Activated CD4-positive, alpha-beta T cell treated with anti-CD3 and anti-CD28 coated beads, Interleukin-2, Interleukin-6, amounts not matched to agents 100 ng/mL and 50 ng/mL, durations not matched to agents 16 hours and 8 hours (primary cell): ENCODE measurements at places on chromosomes 6 and 20.

GRCh38 chr6:11710311-11710761 is 68.3 kb downstream of the ADTRP start:
- DNase-seq, result peak; percentile 68

DNA sequence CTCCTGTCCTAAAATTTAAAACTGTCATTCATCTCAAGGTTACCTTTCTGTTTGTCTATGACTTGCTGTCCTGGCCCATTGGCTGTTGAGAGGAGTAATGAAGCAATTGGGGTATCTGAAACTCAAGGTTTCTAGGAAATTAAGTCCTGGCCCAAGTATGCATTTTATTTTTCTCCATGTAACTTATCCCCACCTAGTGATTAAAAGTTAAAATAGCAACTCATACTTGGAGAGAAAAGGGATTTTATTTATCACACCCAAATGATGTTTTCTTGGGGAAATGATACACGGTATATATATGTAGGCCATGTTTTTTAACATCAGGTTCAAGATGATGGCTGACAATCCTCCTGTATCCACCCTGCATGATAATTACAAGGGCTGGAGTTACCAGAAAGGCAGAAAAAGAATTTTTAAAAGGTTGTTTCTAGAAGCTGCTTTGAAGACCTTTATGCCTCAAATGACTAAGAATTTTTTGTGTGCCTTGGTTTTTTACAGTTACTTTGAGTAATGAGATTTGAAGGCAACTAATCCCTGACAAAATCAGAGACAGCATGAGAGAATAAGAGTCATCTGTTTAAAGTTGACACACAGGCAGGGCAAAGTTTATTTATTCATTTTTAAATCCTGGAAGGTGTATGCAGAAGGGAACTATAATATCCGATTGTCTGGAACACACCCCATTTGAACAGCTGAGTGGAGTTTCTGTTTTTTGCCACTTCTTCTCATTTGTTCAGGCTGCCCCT is 28.9 kb upstream of the C6orf58 start:
- DNase-seq, result no peak

DNA sequence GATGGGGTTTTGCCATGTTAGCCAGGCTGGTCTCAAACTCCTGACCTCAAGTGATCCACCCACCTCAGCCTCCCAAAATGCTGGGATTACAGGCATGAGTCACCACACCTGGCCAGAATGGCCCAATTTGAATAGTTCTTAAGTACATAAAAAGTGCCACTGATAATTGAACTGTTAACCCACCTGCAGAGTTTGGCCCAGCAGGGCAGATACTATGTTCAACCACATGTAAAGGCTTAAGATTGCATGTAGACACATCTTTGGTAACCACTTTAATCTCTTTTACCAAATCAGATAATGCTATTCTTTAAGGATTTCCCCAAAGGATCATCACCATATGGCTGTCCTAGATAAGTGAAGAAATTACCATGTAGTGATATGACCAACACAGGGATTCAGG is 21.3 kb upstream of the SGK1 start:
- DNase-seq, result no peak

DNA sequence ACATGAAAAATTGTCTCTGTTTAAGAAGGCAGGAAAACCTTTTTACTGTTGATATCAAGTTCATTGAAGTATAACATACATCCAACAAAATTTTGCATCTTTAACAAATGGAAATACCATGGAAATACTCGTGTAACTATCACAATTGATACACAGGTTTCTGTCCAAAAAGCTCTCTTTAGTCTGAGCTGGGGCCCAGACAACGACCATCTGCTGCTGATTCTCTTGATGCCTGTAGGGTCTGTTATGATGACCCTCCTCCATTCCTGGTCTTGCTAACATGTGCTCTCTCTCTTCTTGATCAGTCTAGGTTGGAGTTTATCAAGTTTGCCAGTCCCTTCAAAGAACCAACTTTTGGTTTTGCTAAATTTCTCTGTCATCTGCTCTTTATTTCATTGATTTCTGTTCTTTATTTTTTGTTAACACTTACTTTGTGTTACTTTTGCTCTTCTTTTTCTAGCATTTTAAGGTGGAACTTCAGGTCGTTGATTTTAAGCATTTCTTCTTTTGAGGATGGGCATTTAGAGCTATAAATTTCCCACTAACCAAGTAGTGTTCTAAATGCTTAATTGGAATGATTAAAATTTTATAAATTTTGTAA is 116.8 kb downstream of the PSMB1 start:
- DNase-seq, result no peak

GRCh38 chr6:111114087-111114443 is 26.8 kb downstream of the SLC16A10 start:
- no peak for DNase-seq

DNA sequence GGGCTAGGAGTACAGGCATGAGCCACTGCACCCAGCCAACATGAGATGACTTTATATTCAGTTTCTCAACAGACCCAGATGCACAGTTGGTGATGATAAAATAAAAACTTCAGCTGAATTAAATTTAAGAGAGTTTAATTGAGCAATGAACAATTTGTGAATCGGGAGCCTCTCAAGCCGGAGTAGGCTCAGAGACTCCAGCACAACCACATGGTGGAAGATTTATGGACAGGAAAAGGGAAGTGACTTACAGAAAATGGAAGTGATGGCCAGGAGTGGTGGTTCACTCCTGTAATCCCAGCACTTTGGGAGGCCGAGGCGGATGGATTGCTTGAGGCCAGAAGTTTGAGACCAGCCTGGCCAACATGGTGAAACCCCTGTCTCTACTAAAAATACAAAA is 10.4 kb upstream of the BCAS4 start:
- DNase-seq, result no peak

GRCh38 chr6:150072201-150072600 is 3.3 kb upstream of the ULBP3 start:
- peak; percentile 67 for DNase-seq

DNA sequence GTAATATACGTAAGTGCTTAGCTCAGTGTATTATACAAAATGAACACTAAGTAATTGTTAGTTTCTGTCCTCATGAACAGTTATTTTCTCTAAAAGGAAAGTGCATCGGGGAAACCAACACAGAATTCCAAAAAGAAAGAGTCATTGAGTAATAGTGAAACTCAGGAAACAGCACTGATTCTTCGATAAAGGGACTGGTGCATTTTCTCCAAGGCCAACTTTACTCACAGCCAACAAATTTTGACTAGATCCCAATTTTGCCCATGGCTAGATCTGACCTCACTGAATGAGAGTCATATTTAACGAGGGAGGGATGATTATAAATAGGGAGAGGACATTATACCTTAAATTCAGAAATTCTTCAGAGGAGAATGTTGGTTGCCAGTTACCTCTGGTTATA is 390.9 kb upstream of the NRSN1 start:
- no peak for DNase-seq

GRCh38 chr20:56513161-56514150 is 11.1 kb upstream of the FAM209A start:
- DNase-seq, result no peak

GRCh38 chr6:61886608-61887259 is 399.3 kb downstream of the KHDRBS2 start:
- no peak for DNase-seq

DNA sequence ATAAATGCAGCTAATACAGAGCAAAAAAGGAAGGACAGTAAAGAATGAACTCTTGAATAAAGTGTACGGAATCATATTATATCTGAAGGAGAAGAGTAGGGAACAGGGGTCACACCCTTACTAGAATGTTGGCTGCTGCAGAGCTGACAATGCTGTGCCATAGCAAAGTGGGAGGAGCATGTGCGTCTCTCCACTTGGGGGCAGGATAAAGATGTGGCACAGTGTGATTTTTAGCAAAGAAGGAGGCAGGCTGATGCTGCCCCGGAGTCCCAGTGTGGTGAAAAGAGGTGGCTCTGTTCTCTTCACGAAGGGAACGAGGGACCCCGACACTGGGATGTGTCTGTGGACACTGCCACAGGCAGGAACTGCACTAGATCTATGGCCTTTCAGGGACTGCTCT is 67.5 kb downstream of the INSM1 start:
- no peak for DNase-seq

- no peak for DNase-seq
These were observed 199.0 kb upstream of the HSF2 start for GRCh38 chr6:122200440-122200839.

DNA sequence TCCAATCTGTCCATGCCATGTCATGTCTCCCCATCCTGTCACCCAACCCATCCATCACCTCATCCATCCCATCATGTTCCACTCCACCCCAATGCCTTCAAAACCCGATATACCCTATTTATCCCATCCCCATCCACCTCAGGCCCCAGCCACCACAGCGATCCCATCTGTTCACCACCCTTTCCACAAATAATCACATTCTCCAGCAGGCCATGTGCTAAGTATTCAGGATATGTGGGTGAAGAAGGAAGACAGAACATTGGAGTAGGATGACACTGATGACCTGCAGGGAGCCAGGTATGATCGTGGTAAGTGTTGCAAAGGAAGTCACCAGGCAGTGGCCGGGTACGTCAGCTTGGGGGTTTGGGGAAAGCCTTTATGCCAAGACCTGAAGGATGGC is 48.8 kb downstream of the NPEPL1 start:
- no peak for DNase-seq

- DNase-seq, result no peak
These were observed 39.3 kb upstream of the DUSP22 start for GRCh38 chr6:252775-253535.

- DNase-seq, result no peak
These were observed 3.2 kb downstream of the GNAS start for GRCh38 chr20:58855506-58856389.

DNA sequence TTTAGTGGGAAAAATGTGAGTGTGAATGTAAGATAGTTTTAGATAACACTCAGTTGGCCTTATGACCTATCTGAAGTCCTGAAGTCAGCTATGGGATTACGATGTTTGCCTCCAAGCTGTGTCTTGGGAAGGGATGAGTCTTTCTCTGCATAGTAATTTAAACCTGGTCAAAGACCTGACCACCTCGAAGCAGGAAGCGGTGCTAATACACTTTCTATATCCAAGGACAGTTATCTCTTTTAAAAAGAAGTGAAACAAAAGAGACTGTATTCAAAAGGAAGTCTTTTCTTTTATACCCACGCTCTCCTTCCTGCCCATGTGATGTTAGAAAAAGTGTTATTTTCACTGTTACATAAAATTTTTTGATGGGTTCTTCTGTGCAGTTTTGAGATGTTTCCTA is 94.9 kb downstream of the JARID2 start:
- DNase-seq, result no peak

DNA sequence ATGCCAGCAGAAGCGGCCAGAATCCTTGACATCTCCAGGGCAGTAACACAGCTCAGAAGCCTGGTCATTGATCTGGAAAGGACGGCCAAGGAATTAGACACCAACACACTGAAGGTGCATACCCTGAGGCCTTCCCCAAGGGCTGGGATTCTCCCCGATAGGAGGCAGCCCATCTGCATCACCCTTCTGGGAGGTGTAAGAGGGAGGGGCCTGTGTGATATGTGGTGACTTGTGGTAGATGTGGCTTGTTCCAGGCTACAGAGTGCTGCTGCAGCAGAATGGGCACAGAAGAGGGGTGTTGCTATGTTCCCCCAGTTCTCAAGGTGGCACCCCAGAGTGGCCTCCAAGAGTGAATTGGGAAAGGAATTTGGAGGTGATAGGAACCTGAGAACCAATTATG is 11.2 kb downstream of the TRIM40 start:
- DNase-seq, result no peak

GRCh38 chr6:103047567-103047966 is 1654.1 kb downstream of the GRIK2 start:
- DNase-seq, result no peak

DNA sequence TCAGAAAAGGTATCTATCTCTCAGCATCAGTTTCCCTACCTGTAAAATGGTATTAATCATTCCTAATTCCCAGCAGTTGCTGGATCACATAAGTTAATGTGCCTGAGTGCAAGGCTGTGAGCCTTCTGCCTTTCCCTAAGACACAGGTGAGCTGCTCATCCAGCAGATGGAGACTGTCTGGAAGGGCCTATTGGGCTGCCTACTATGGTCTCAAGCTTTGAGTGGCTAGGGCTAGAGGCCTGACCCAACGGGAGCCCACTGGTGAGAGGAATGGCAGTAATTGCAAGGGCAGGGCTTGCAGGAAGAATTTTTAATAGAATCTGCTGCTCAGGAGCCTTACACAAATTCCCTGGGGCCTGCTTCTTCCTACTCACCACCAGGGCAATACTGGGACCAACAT is 4.3 kb downstream of the KHDC1 start:
- DNase-seq, result no peak

DNA sequence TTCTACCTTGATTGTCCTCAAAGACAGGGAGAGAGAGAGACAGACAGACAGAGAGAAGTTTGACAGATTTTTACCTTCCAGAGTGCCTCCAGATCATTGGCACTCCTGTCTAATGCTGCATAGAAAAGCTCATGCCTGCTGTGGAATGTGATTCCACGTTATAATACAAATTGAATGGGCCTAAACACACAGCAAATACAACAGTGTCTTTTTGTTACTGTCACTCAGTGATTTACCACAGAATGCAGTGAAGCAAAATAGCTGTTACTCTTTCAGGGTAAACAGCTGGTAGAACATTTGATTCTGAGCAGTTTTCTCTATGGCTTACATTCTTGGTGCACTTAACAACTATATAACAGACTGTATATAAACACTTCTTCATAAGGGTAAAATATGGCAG is 558.7 kb downstream of the LMBRD1 start:
- no peak for DNase-seq

- no peak for DNase-seq
These were observed 53.6 kb upstream of the BLCAP start for GRCh38 chr20:37581246-37581645.

DNA sequence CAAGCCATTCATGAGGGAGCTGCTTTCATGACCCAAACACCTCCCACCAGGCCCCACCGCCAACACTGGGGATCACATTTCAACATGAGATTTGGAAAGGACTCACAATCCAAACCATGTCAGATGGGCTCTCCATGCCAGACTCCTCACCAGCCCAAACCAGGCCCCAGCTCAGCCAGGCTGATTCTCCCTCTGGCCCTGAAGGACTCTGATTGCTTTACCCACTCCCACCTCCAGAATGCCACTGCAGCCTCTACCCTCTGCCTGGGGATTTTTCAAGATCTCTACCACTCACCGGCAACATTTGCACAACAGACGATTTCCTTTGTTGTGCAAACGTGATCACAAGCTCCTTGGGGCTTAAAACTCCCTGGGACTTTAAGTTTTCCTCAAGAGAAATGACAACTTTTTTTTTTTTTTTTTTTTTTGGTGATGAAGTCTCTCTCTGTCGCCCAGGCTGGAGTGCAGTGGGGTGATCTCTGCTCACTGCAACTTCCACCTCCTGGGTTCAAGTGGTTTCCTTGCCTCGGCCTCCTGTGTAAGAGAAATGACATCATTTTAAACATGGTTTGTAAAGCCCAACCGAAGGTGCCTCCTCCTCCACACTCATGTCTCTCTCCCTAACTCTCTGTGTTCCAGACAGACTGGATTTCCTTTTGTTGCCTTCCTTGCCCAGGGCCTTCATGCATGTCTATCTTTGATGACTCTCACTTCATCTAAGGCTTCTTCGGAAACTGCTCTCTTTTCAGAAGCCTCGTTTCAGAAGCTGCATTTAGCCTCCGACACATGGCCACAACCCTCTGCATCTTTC is 147.0 kb downstream of the CDH26 start:
- DNase-seq, result no peak

GRCh38 chr6:129895692-129896091 is 34.6 kb upstream of the TMEM244 start:
- no peak for DNase-seq

- DNase-seq, result no peak
These were observed 260.5 kb downstream of the CENPW start for GRCh38 chr6:126600258-126600916.
